Ascending aorta (tissue), 2 donors: ENCODE measurements at places on chromosomes 7 and 10.

DNA sequence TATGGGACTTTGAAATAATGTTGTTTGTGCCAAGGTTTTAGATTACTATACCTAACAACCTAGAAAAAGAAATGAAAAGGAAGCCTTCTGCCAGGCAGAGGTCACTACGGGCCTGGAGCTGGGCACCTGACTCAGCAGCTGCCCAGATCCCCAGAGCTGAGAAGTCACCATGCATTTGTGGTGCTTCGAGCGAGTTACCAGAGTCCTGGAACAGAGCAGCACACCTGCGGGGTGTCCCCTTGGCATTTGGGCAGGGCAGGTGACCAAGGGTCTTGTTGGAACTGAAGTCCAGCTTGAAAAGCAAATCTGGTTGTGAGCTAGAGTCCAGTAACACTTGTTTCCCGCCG lies 25.5 kb downstream of the EGFR start:
- H3K27me3 ChIP-seq = no peaks in the 10 kb centered on the region
- H3K36me3 ChIP-seq = no peaks in the 10 kb centered on the region
- peak overlapping the region; percentile 51 for H3K27ac ChIP-seq
- no peak for DNase-seq

GRCh38 chr10:2047679-2048078 lies 310.4 kb upstream of the ADARB2 start:
- H3K27me3 ChIP-seq = no peaks in the 10 kb centered on the region
- DNase-seq = no peak
- H3K4me1 ChIP-seq = no peaks in the 10 kb centered on the region
- H3K36me3 ChIP-seq = no peaks in the 10 kb centered on the region
- no peak overlapping the region for H3K27ac ChIP-seq
- no peak overlapping the region for H3K4me3 ChIP-seq

DNA sequence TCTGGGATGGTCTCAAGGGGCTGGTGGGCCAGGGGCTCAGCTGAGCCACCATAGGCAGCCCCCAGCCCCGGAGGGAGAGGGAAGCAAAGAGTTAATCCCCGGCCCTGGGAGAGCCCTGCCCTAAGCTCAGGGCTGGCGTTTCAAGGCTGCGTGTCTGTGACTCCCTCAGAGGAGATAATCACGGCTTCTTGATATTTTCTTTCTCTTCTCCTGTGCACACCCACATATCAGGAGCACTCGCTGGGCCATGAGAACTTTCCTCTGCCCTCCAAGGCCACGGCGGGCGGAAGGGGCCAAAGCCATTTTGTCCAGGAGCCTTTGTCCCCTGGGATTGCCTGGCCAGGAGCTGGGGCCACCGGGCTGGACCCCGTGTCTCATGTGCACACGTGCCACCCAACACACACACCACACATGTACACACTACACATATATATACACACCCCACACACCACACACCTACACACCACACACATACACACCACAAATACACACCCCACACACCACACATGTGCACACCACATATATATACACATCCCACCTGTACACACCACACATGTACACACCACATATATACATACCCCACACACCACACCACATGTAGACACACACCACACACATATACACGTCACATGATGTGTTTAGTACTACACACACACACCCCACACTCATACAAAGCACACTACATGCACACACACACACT lies 16.9 kb downstream of the VENTX start:
- peaks cover 3% of the 10 kb centered on the region for H3K27me3 ChIP-seq
- H3K27ac ChIP-seq = no peak overlapping the region
- peaks cover 7% of the 10 kb centered on the region for H3K4me1 ChIP-seq
- no peak for DNase-seq
- no peak overlapping the region for H3K4me3 ChIP-seq

DNA sequence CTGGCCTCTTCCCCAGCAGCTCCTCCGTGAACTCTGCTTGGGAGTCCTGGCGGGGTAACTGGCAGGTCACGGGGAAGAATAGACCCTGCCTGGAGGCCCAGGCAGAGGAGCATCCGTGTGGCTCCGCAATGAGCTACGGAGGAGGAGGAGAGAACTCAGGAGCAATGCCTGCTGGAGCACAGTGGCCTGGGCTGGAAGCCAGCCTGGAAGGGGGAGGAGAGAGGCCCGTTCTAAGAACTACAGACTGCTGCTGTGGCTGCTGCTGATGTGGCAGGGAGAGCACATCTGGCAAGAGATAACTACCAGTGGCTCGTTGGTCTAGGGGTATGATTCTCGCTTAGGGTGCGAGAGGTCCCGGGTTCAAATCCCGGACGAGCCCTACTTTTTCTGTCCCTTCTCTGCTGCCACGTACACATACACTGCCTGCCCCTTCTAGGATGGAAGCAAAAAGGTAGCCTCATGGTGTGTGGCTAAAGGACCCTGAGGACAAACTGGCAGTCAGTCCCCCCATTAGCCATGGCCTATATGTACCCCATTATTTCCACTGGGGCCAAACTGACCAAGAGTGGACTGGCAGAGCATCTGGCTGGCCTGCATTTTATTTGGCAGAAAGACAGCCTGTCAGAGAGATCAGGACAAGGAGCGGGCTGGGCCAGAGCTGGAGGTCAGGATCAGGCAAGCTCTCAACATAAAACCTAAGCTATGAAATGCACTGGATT lies 7.7 kb upstream of the OPN1SW start:
- no peaks in the 10 kb centered on the region for H3K27me3 ChIP-seq
- DNase-seq = peak; percentile 82
- no peaks in the 10 kb centered on the region for H3K4me1 ChIP-seq
- no peaks in the 10 kb centered on the region for H3K36me3 ChIP-seq
- H3K4me3 ChIP-seq = no peak overlapping the region
- H3K27ac ChIP-seq = peak overlapping the region; percentile 52

GRCh38 chr10:8618834-8619233 lies 564.3 kb downstream of the GATA3 start:
- H3K4me1 ChIP-seq = no peaks in the 10 kb centered on the region
- no peak overlapping the region for H3K4me3 ChIP-seq
- H3K36me3 ChIP-seq = no peaks in the 10 kb centered on the region
- H3K27ac ChIP-seq = no peak overlapping the region

GRCh38 chr10:37467246-37467645 lies 341.8 kb downstream of the ANKRD30A start:
- no peaks in the 10 kb centered on the region for H3K36me3 ChIP-seq
- H3K27ac ChIP-seq = no peak overlapping the region
- no peak overlapping the region for H3K4me3 ChIP-seq
- no peaks in the 10 kb centered on the region for H3K27me3 ChIP-seq
- DNase-seq = no peak
- H3K4me1 ChIP-seq = no peaks in the 10 kb centered on the region

GRCh38 chr10:31359979-31360378 lies 41.0 kb downstream of the ZEB1 start:
- no peak for DNase-seq
- no peak overlapping the region for H3K4me3 ChIP-seq
- no peaks in the 10 kb centered on the region for H3K27me3 ChIP-seq
- H3K4me1 ChIP-seq = peaks cover 5% of the 10 kb centered on the region
- H3K36me3 ChIP-seq = peaks cover 5% of the 10 kb centered on the region

DNA sequence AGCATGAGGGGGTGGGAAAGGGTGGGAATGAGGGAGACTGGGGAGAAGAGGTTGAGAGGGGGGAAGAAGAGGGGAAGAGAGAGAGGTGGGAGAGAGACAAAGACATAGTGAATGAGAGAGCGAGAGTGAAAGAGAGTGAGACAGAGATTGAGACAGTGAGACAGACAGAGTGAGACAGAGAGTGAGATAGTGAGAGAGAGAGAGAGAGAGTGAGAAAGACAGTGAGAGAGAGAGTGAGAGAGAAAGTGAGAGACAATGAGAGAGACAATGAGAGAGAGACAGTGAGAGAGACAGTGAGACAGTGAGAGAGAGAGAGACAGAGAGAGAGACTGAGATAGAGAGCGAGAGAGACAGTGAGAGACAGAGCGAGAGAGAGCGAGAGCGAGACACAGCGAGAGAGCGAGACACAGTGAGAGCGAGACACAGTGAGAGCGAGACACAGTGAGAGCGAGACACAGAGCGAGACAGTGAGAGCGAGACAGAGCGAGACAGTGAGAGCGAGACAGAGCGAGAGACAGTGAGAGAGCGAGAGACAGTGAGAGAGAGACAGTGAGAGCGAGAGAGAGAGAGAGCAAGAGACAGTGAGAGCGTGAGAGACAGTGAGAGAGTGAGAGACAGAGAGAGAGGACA lies 10.1 kb downstream of the TMEM243 start:
- H3K36me3 ChIP-seq = no peaks in the 10 kb centered on the region
- H3K4me1 ChIP-seq = no peaks in the 10 kb centered on the region
- H3K27me3 ChIP-seq = no peaks in the 10 kb centered on the region
- no peak overlapping the region for H3K27ac ChIP-seq

- no peak for DNase-seq
- H3K4me1 ChIP-seq = no peaks in the 10 kb centered on the region
- no peak overlapping the region for H3K27ac ChIP-seq
- H3K27me3 ChIP-seq = no peaks in the 10 kb centered on the region
- H3K36me3 ChIP-seq = no peaks in the 10 kb centered on the region
- peak overlapping the region; percentile 33 for H3K4me3 ChIP-seq
These were observed 54.2 kb downstream of the TRIL start for GRCh38 chr7:28903730-28904577.

- no peak for DNase-seq
- H3K27me3 ChIP-seq = no peaks in the 10 kb centered on the region
- H3K4me3 ChIP-seq = no peak overlapping the region
- H3K4me1 ChIP-seq = no peaks in the 10 kb centered on the region
- no peak overlapping the region for H3K27ac ChIP-seq
These were observed 6.2 kb upstream of the DMBT1 start for GRCh38 chr10:122554131-122555036.
